ENCODE measurements at places on chromosomes 13 and 19.

- DNase-seq = no peak
These were observed 8.1 kb upstream of the CCNP start for GRCh38 chr19:40234429-40235237.

DNA sequence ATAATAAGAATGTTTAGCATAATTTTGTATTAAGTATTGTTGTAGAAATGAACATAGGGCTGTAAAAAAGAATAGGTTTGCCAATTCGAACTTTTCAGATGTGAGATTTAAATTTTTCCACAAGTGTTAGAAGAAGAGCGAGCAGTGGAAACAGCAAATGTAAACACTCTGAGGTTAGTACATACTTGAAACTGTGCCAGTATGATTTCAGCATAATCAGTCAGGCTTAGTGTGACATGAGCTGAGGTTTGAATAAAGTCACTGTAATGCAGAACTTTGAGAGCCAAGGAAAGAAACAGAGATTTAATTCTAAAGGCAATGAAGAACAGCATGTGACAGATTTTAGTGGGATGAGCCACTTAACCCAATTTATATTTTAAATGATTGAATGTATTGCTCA, 2166.4 kb downstream of the PCDH9 start:
- no peak for DNase-seq

DNA sequence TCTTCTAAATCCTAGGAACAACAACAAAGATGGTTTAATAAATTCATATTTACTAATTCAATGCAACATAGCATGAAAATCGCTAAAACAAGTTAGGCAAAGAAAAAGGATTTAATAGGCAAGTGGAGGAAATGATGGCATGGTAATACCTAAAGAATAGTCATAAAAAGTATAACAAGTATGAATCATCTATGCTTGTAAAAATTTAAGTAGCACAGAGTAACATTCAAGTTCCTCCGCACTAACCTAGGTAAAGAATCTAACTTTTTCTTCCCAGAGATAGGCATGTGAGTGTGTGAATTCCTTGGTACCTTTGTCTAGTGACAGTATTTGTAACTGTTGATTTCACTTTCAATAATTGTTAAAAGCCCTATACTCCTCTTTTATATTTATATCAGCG, 42.6 kb downstream of the RCBTB2 start:
- DNase-seq = no peak

- no peak for DNase-seq
These were observed 59.0 kb downstream of the DGKH start for GRCh38 chr13:42107421-42107820.

DNA sequence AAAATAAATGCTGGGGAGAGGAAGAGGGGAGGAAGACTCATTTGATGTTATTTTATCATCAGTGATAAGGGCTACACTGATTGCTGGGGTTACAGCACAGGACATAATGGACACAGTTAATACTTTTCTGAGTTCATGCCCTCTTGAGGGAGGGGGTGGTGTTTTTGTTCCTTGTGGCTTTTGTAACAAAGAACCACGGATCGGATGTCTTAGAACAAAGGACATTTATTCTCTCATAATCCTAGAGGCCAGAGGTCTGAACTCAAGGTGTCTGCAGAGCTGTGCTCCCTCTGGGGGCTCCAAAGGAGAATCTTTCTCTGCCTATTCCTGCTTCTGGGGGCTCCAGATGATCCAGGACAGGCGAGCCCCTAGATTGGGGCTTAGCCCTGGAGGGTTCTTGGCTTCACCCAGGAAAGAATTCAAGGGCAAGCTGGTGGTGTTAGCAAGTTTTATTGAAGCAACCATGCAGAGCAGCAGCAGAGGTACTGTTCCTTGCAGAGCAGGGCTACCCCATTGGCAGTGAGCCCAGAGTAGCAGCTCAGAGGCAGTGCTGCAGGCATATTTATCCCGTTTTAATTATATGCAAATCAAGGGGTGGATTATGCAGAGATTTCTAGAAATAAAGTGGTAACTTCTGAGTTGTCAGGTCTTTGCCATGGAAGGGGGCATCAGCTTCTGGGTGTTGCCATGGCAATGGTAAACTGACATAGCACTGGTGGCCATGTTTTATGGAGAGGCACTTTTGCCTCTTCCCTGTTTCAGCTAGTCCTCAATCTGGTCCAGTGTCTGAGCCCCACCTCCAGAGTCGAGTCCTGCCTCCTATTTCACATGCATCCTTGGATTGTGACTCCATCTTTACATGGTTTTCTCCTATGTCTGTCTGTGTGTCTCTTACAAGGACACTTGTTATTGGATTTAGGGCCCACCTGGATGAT, 18.0 kb downstream of the VAV1 start:
- DNase-seq = no peak

DNA sequence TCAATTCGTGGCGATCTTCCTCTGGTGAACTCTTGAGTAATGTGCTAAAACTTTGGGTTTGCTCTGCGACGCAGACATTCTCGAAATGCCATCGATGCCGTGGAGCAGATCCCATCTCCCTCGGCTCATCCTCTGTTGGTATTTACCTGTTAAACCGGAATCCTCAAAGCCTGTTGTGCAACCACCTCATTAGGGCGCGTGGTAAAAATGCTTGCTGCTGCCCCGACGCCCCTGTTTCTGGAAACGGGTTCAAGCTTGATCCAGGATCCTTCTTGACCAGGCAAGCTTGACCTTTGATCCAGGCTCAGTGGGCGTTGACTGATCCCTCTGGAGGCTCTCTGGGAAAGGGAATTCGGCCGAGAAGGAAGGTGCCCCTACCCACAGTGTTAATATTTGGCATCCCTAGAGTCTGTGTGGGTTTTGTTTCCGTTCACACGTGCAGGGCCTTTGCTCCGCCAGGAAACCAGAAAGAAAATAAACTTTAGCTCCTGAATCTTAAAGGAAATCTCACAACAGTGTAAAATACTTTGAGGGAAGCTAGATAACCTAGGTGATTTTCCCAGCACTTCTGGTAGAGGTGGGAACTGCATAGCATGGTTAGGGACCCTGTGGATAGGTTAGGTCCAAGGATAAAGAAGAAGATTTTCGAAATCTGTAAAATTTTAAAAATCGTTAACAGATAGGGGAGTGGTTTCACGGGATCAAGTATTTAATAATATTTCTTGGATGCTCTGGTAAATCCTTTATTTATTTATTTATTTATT, 1.1 kb downstream of the LSM14A start:
- DNase-seq = peak; percentile 39

DNA sequence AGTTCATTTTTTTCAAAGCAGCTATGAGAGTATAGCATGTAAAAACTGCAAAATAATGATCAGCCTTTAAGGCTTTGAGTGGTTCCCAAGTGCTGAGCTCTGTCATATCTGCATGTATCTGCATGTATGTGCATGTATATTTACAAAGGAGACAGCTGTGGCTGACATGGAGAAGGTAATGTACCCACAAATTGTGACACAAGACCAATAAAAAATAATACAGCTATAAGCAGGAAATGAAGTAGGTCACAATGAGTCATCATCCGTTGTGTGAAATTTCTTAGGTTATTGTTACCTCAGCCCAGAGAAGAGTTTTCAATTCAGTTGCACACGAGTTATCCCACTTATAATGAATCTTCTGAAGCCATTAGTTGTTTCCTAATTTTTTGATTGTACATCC, 60.9 kb upstream of the MED4 start:
- DNase-seq = no peak

GRCh38 chr19:49738268-49738667, 24.8 kb downstream of the TSKS start:
- DNase-seq = no peak

GRCh38 chr19:14096272-14096992, 5.9 kb upstream of the SAMD1 start:
- no peak for DNase-seq

DNA sequence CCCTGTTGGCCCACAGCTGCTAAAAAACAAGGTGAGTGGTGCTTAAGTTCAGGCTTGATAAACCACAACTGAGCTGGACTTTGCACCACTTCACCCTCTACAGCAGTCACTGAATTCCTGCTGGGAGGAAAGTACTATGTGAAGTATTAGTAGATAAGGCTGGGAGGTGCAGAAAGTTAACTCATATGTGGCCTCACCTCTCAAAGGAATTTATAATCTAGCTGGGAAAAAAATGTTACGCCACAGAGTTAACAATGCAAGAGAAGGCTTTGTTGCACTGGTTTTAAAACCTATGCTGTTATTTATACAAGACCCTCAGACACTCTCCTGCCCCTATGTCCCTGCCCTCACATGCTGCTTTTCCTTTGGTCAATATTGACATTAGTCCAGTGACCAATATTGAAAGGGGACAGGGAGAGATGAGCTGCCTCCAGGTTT, 60.9 kb downstream of the LIG4 start:
- peak; percentile 31 for DNase-seq

- no peak for DNase-seq
These were observed 25.6 kb downstream of the F2RL3 start for GRCh38 chr19:16914421-16914820.

GRCh38 chr13:40241125-40241798, 425.2 kb downstream of the FOXO1 start:
- no peak for DNase-seq

- DNase-seq = peak; percentile 8
These were observed 2.0 kb downstream of the UHRF1 start for GRCh38 chr19:4911314-4911713.

DNA sequence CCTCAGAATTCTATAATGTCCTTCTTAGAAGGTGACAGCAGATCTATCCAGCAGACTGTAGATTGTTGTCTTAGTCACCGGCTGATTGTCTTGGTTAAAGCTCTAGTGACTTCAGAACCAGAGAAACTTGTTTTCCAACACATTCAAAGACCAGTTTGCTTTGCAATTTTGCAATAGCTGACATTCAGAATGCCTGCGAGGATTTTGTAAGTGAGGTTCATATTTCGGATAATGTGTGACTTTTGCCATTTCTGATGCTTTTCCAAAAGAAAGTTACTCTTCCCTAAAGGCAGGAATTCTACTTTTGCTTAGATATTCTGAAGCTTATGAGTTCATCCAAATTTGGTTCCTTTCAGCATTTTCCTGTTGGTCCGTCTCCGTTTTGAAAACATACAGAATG, 13.2 kb downstream of the SPINT2 start:
- DNase-seq = no peak

DNA sequence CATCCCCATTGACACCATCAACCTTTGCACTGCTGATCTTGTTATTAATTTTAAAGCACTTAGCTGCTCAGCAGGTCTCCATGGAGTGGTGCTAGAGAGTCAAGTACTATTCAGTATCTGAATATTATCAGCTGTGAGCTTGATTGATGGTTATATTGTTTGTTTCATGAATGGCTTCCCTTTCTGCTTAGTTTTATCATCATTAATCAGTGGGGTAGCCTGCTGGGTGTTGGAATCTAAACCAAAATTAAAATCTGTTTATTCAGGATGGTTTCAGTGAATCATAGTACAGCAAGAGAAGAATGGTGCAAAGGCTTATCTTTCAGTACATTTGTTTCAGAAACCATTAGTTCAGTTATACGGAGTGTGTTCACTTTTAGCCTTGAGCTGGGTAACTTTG, 42.5 kb upstream of the SCEL start:
- peak; percentile 53 for DNase-seq

DNA sequence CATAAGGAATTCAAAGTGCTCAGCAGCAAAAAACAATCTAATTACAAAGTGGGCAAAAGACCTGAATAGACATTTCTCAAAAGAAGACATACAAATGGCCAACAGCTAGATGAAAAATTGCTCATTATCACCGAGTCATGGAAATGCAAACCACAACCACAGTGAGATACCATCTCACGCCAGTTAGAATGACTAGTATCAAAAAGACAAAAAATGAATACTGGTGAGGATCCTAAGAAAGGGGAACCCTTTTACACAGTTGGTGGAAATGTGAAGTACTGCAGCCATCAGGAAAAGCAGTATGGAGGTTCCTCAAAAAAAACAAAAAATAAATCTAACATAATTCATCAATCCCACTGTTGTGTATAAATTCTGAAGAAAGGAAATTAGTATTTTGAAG, 1206.1 kb downstream of the EFNB2 start:
- no peak for DNase-seq

All from DMS79 treated with DMSO at 0.1 percent for 48 hours (cell line).